Ecto neural progenitor cell (in vitro differentiated cells): ENCODE measurements at places on chromosomes 4 and X.

- DNase-seq = no peak
Measured at GRCh38 chr4:54954656-54955388, 170.6 kb downstream of the KDR start.

GRCh38 chr4:142353149-142353738 is 492.9 kb downstream of the INPP4B start:
- no peak for DNase-seq

DNA sequence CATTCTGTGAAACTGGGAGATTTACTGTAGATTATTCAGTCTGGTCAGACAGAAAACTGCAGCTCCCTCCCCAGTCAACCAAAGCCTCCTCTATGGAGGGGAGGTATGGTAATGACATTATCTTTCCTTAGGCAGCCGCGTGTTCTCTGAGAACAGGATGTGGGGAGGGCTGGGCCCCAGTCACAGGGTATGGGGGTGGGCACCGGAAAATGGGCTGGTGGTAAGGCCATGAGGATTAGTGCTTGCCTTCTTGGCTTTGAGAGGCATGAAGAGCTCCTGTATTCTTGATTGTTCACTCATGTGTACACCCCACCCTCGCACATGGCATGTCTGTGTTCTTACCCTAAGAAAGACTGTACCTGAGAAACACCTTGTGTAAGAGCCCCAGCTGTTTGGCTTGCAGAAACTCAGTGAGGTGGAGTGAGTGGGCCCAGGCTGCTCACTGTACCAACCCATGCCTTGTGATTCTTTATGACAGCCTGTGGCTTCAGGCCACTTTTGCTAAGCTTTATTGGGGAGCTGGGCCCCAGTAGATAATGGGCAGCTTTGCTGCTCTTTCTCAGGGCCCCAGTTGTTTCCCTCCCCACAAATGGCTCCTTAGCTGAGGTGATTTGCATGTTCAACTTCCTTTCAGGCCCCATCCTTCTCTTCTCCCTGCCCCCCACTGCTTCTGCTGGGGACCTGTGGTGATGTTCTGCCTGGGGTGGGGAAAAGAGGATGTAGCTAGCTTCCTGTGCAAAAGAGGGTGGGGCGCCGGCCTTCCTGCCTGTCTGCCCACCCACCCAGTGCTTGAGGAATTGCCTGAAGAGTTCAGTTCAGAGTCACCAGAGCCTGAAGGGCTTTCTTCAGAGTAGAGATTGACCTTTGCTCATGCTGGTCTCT is 30.7 kb downstream of the MSN start:
- no peak for DNase-seq

DNA sequence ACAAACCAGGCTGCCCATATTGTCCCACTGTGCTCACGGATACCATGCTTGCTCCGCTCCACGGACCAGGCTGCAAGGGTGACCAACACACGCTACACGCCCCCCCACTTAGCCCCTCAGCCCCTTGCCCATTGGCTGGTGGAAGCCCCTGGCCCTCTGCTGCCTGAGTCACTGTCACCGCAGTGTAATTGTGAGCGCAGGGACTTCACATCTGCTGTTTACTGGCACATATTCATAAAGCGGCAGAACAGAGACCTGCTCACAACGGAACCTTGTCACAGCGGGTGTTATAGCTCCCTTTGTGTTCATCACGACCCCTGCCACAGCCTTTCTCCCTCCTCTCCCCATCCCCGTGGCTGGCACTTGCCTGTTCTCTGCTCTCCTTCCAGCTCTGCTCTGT is 83.7 kb downstream of the PSAPL1 start:
- no peak for DNase-seq

DNA sequence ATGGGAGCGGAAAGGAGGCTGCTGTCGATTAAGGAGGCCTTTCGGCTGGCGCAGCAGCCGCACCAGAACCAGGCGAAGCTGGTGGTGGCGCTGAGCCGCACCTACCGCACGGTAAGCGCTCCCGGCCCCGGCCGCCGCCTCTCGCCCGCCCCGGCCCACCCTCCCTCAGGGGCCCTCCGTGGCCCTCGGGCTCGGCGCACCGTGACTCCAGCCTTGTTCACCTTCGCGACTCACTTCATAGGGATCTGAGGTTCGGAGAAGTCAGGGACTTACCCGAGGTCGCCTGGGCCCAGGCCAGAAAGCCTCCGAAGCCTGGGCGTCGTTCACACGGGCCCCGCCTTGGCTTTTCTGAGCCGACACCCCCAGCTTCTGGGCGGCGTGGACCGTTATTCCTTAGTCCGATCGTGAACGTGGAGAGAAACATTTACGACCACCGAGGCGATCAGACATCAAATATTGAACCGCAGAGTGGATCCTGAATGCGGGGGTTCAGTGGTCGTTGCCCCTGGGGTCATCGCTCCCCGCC is 362 bp downstream of the NCAPG start:
- DNase-seq = no peak

DNA sequence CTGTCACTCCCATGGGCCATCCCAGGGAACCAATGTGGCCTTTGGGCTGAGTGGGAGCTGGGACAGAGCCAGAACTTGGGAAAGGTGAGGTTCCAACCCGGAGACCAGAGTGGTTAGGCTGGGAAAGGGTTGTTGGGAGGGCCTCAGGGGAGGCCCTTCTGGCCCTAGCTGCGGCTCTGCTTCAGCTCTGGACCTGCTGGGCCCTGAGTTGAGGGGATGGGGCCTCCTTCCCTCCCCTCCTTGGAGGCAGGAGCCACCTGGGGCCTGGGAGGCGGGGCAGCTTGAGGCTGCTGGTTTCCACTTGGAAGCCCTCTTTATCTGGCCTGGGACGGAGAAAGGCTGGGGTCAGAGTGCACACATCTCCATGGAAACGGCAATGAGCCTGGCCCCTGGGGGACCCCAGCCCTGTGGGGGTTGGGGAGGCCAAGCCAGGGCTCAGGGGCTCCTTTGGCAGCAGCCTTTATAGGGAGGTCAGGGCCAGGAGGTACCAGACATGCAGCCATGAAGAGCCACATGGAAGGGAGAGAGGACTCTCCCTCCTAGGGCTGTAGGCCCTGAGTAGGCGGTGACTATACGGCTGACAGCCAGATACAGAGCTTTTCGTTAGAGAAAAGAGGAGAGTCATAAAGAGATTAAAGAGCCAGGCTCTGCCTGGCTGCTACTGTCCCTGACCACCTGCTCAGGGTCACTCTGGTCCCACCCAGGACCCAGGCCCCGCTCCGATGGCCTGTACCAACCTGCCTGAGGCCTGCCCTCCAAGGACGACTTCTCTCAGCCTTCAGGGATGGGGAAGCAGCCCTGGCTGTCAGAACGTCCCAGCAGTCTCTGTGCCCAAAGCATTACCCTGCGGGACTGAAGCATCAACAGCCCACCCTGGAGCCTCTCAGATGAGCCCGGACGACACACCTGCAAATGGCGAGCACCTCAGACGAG is 6.9 kb upstream of the NSD2 start:
- peak; percentile 85 for DNase-seq

DNA sequence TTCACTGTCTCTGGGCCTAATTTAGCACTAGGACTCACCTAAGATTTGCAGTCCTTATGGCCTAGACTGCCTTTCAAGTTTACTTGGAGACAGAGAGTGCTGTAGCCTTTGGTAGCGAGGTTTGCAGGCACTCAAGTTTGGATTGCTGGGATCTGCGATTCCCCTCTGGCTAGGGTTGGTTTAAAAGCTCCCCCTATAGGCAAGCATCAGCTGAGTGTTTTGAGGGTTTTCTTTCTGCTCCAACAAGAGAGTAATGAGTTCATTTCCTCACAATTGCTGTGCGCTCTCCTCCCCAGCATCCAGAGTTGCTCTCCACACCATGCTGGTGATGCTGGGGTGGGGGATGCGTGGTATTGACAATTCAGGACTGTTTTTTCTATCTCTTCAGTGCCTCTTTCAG is 206.9 kb downstream of the GLUD2 start:
- no peak for DNase-seq

DNA sequence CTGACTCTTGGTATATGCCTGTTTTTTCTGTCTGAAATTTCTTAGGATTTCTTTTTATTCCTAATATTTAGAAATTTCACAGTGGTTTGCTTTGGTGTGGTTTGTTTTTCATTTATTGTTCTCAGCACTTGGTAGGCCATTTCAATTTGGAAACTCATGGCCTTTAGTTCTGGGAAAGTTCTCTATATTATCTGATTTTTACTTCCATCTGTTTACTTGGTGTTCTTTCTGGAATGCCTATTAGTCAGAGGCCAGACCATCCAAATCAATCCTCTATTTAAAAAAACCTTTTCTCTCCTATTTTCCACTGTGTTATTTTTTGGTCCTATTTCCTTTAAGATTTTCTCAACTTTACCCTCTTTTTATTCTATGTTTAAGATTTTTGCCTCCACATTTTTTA is 188.1 kb upstream of the SFRP2 start:
- no peak for DNase-seq

DNA sequence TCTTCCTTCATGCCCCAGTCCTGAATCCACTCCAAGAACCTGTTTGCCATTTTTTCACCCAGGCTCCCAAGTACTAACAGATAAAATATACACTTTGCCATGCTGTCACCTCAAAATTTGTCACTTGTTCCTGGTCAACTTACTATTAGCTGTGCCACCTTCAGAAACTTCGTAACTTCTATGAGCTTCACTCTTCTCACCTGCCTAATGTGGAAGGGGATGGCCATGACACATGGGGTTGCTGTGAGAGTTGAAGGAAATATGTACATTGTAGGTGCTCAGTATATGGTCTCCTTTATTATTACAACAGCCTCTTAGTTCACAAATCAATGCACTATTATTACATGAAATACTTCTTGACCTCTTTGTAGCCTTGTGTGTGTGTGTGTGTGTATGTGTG is 10.4 kb downstream of the TMSB4X start:
- DNase-seq = no peak

DNA sequence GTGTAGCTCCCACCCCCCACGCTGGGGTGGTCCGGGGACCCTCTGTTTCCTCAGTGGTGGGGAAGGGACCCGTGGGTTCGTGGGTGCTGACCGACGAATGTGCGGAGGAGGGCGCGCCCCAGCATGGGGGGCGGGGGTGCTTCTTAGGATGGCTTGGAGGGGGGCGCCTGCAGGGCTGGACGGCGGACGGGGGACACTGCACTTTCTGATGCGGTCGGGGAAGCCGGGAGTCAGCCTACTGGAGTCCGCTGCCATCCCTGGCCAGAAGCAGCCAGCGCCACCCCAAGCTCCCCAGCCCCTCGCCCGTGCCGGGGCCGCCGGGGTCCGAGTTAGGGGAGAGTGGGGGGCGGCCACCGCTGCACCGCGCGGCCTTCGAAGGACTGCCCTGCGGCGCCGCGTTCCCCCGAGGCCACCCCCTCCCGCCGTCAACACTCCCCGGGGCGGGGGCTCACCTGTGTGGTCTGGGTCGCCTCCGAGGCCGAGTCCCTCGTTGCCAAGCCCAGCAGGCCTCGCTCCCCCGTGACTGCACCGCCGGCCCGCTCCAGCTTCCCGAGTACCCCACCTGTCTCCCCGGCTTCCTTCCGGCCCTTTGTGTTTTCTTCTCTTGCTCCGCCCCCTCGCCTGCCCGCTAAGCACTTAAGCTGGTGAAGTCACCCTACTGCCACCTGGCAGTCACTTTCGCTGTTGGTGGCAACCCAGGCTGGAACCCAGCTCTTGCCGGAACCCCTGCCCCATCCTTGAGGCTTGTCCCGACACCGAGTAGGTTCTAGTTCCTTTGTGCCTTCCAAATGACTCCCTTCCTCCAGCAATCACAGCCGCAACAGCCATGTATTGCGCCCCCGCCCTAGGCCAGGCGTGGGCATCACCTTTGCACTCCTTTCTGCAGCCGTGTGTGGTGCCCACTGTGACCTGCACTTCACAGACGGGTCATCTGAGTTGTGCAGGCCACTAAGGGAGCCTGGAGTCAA is at the start of gene OCIAD2:
TSS of gene OCIAD2 (minus strand) at position 569 of the 968 bp plus-strand sequence. CDS start 2,225 bp downstream, outside the sequence.
- DNase-seq = peak; percentile 71

DNA sequence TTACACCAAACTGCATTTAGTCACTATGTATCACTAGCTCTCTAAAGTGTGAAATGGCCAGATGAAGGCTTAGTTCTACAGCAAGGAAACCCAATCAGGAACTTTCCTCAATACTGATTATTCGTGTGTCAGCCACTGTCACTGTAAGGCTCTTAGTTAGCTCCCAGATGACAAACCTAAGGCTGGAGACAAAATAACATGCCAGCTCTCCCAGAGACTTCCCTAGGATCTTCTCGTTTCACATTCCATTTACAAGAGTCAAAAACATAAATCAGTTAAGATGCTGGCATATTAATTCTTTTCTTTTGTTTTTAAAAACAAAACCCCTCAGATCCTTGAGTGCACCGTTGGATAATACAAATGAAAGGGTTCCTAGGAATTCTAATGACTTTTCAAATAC is 88.2 kb upstream of the TFDP3 start:
- no peak for DNase-seq

DNA sequence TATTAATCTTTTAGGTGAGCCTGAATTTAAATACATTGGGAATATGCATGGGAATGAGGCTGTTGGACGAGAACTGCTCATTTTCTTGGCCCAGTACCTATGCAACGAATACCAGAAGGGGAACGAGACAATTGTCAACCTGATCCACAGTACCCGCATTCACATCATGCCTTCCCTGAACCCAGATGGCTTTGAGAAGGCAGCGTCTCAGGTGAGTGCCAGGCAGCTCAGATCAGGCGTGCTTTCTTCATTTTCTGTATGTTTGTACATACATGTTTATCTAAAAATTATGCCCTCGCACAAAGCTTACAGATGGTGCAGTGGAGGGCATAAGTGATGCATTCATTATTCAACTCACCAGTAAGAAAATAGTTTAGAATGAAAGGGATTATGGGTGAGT is 85.6 kb downstream of the CPE start:
- no peak for DNase-seq
